Fibroblast of lung (primary cell): ENCODE measurements at places on chromosomes 5 and 9.
A peak's percentile ranks its signal among the peaks of the same experiment; 100 is the strongest.

DNA sequence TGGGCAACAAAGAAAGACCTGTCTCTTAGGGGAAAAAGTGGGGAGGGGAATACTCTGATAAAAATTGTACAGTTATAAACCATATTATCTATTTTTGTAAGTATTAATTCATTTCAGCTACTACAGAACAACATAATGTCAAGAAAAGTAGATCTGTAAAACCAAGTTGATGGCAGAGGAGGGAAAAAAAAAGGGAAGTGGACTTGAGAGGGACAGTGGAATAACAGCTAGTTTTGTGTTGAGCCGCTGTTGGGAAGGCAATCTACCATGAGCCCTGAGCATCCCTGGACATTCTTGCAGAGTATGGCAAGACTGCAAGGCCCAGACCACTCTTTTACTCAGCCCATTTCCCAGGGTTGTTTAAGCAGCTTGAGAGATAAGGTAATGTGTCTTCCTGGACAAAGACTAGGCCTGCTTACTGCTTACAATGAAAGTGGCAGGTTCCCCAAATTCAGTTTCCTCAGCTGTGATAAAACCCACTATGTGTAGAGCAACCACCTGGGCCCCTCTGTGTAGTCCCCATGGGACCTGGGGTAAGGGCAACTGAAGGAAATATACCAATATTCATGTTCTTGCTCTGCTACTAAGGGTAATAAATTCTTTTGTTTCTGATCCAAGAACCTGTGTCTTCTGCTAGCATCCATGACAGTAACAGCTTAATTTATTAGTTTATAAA is 25.0 kb downstream of the CEP120 start:
- no peak for DNase-seq

GRCh38 chr9:118121361-118121760 is 417.2 kb downstream of the TLR4 start:
- DNase-seq, result no peak

DNA sequence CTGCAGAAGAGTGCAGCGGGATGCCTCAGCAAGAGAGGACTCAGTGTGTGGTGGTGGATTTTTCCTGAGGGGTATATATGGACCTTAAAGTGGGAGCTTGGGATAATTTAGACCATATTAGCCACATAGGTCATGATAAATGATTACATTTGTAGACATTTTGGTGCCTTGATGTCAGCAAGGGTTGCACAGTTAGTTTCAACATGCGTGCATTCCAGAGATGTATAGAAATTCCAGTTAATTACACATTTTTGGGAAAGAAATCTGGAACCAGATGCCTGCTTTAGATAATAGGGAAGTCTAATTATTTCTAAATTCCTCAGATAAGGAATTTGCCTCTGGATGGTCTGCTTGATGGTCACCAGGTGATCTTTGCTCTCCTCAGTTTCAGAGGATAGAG is 440.6 kb upstream of the PAPPA start:
- DNase-seq, result no peak

DNA sequence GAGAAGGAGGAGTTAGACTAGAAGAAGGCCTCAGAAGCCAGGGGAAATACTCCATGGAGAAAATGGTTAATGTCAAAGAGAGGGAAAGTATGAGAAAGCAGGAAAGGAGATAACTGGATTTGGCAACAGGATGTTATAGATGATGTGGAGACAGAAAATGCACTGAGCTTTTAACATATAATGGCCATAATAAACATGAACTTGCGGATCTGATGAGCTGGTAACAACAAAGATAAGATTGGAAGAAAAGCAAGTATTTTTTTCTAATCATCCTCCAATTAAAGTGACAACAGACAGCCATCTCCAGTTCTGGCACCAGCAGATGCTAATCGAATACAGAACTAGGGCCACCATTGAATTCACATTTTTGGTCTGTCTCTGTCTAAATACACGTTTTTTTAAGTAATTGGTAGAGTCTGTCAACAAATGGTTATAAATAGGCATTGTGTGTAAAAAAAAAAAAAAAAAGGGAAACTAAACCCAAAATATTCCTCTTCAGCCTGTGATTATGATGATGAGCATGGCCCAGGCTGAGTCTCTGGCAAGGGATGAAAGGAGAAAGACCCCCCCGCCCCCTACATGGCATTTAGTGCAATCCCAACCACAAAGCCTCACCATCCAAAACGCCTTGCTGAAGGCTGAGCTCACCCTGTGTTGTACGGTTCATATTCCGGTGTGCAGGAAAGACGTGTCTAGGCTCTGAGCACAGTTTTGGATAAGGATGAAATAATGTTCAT is 149.5 kb upstream of the LHFPL2 start:
- DNase-seq, result peak; percentile 74

GRCh38 chr5:56517011-56517416 is 283.9 kb upstream of the ANKRD55 start:
- no peak for DNase-seq

DNA sequence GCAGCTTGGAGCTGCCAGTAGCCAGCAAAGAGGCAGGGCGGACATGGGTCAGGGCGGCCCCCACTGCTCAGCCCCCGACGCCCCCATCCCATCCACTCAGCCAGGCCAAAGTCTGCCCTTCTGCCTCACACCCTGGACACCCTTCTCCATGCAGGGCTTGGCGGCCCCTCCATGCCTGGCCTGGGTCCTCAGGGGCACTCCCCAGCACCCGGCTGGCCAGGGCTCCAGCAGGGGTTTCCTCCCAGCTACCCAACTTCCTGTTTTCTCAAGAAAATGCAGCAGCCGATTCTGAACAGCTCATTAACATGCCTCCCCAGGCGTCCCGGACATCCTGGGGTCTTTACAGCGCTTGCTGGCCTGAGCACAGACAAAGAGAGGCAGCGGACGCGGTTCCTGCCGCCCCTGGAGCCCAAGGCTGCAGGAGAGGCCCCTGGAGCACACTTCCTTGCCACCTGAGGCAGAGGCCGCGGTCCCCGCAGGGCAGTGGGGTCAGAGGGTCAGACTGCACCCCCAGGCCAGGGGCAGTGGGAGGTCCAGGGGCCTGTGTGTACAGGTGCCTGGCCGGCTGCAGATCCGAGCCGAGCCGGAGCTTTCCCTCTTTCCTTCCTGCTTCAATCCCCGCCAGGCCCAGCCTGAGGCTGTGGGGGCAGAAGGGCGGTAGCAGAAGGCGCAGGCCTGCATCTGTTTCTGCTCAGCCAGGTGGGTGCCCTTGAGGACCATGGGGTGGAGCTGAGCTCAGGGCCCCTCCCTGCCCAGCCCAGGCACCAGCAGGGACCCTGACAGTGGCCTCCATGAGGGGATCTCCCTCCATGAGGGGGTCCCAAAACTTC is 18.7 kb upstream of the NRARP start:
- no peak for DNase-seq

- DNase-seq, result no peak
Measured at GRCh38 chr9:37967014-37967760, 63.3 kb upstream of the SLC25A51 start.

GRCh38 chr5:34818717-34819116 is 20.2 kb upstream of the TTC23L start:
- DNase-seq, result no peak

DNA sequence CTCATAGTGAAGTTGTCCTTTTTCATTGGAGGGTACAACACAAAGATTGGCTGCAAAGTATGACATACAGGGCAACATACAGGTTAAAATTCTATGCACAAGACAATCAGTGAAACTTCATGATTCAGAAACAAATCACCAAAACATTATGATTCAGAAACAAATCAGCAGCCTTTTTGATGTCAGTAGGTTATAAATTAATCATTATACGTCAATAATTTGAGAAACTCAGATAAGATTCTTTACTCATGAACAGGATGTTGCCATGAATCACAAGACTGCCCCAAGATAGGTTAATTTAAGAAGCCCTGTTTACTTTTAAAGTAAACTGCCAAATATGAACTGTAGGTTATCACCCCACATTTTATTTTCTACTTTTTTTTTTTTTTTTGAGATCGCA is 62.2 kb upstream of the IL33 start:
- peak; percentile 46 for DNase-seq

- no peak for DNase-seq
Measured at GRCh38 chr5:27818888-27819287, 780.5 kb upstream of the CDH9 start.

DNA sequence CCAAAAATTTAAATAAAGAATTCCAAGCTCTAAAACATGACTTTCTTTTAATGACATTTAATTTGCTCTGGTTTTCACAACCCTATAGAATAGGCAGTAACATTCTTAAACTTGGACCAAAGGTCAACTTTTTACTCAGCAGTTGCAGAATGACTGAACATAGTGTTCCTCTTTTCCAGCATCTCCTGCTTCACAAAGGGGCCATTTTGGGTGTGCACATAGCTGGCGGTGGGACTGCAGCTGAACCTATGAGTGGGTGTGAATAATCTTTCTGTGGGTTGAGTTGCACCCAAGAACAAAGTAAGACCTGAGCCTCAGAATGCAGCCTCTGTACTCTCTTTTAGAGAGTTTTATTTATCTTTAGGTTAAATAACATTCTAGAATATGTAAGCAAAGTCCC is 96.9 kb upstream of the HAPLN1 start:
- DNase-seq, result no peak

GRCh38 chr9:100104314-100104713 is 5.3 kb downstream of the INVS start:
- DNase-seq, result peak; percentile 82

DNA sequence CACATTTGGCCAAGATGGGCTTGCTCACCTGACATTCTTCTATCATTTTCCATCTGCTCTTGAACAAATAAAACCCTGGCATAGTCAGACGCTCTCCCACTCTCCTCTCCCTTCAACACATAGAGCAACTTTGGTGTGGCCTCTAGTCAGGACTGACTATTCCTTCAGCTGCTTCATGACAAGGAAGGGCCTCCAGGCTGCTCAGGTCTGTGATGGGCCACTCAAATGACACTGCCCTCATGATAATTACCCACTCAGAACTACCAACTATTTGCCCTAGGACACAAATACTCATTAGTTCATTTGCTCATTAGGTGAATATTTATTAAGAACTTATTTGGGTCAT is 376.3 kb downstream of the SEMA5A start:
- no peak for DNase-seq

- no peak for DNase-seq
Measured at GRCh38 chr5:169039592-169039991, 261.3 kb downstream of the SLIT3 start.

DNA sequence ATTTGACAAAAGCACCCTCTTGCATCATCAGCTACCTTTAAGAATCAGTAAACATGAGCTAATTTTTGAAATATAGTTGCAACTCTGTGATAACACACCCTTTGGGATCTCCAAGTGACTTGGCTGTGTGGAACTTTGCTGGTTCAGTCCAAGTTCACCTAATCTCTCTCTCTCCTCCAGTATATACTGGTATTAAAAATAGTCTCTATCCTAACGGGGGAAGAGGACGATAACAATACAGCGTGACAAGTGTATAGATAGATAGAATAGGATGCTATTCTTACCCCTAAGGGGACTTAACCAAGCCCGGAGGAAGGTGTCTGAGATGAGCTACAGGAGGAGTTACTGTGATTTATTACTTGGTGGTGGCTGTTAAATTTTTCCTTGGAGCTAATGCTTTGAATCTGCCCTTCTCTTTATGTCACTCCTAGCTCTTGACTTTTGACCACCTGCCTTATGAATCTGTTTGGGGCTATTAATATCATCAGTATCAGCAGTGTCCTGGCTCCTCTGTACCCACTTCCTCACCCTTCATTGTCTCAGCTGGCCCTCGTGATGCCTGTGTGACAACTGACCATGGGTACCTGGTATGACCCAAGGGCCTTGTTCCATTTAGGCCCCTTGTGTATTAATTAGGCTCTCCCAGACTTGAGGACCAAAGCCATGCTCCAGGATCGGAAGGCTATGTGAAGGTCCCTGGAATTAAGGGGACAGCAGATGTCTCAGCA is 223.9 kb downstream of the SREK1 start:
- DNase-seq, result no peak

- no peak for DNase-seq
Measured at GRCh38 chr5:10441992-10442435, 335 bp downstream of the ROPN1L start.

DNA sequence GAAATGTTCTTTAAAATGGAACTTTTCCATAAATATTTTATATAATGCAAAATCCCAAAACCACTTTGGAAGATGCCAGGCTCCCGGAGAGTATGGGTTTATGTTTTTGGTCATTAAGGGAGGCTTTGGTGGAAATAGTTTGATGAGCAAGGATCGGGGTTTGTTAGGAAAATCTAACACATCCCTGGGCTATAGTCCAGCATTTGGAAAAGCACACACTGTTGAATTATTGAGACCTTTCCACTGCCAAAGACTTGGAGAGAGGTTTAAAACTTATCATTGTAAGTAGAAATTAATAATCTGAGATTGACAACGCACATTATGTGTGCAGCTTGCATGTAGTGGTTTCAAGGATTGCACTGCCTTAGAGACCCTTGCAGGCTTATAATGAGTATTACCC is 156.3 kb downstream of the PARP8 start:
- no peak for DNase-seq

DNA sequence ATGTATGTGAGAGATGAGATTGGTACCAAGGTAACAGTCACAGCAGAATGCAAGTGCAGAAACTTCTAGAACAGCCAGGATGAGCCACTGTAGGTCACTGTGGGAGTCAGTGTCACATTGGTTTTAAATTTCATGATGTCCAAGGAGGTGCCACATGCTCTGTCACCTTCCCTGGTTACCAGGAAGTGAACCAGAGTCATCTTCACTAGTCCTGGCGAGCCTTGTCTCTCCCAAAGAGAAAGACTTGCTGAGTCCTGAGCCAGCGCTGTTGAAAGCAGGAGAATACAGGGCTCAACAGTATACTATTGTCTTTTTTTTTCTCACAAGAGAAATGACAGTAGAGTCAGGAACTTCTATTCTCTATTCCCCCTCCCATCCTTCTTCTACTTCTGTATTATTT is 615.5 kb downstream of the RAB3C start:
- no peak for DNase-seq

- DNase-seq, result no peak
Measured at GRCh38 chr5:59128646-59129290, 545.9 kb downstream of the RAB3C start.

DNA sequence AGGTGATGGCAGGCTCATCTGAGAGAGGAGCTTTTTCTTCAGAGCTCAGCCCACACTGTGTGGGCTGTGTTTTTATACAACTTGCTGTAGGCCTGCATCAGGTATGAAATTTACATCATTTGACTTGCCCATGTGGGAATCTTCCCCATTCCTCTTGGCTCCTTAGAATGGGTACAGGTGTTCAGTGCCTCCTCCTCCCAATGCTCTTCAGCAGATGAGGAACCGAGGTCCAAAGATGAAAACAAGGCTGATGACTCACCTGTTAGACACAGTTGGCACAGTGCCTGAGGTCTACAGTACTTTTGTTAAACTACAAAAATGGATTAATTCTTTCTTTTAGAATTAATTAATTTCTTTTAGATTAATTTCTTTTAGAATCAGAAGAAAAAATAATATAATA is 20.8 kb downstream of the PAPPA start:
- peak; percentile 51 for DNase-seq

- DNase-seq, result peak; percentile 41
Measured at GRCh38 chr9:104682642-104683041, 11.7 kb upstream of the OR13D1 start.

GRCh38 chr5:89260254-89260653 is 377.3 kb upstream of the MEF2C start:
- no peak for DNase-seq

DNA sequence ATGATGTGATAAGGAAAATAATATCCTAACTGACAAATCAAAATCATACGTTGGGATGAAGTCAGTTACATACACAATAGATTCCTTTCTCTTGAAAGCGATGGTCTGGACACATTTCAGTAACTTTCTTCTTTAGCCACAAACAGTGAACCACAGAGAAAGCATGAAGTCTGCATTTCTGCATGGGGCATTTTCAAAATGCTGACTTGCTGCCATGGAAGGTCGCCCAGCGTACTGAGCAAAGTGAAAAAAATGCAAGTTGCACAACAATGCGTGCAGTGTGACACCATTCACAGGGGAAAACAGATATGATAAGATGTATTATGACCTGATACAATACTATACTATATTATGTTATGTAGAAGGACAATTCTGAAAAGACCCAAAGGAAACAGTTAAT is 146.3 kb downstream of the SNX18 start:
- peak; percentile 97 for DNase-seq
